ENCODE measurements at places on chromosomes 12 and 14.

GRCh38 chr12:26177283-26177682 is 18.1 kb upstream of the SSPN start:
- no peak for DNase-seq

DNA sequence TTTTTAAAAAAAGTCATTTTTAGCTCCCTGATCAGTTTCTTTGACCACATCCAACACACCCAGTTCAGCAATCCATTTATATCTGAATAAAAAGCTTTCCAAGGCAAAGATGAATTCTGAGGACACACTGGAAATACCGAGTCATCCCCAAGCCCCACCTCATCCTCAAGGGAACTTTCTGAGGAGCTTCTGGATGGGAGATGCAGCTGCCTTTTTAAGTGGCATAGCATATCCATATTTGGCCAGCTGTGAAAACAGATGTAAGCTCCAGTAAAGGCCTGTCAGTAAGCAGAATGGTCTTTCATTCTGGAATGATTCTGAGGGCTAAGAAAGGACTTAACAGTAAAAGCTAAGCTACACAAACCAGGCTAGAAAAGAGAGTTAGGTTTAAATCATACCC is 18.4 kb downstream of the ZFYVE1 start:
- DNase-seq: no peak

DNA sequence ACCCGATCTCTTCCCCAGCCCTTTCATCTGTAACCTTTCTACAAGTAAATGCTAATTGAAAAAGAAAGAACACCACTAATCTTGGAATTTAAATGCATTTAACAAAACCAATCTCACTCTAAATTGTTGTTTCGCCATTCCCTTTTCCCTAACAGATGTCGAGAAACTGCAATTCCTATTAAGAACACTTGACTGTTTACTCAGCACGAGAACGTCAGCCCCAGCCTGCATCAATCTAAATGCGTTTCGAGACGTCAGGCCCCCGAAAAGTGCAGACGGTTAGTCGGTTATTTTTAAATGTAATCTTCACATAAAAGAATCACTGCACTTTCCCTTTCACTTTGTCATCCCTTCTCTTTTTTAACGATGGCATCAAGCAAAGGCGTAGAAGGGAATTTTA is 837.6 kb downstream of the VRK1 start:
- no peak for DNase-seq

DNA sequence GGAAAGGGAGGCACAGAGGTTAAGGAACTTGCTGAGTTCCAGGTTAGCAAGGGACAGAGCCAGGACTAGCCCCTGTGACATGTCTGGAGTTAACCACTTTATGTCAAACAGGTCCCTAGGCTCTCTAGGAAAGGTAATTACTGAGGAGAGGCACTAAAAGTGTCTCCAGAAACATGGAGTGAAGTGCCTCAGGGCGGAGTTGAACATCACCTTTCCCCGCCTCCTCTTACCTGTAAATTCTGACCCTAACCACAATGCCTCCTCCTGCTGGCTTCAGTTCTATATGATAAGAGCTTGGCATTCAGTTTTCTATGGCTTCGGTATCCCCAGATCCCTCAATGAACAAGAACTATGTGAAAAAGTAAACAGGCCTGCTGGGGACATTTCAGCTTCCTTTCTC is 18.1 kb downstream of the RPH3A start:
- no peak for DNase-seq

DNA sequence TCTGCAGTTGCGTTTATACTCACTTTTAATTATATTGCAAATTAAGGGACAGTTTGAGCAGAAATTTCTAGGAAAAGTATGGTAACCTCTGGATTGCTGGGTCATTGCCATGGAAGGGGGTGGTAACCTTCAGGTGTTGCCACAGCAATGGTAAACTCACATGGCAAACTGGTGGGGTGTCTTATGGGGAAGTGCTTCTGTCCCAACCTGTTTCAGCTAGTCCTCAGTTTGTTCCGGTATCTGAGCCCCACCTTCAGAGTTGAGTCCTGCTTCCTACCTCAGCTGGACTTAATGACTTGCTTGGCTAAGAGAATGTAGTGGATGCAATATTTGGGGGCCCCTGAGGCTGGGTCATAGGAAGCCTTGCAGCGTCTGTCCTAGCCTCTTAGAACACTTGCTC is 7.3 kb upstream of the CLMN start:
- DNase-seq: no peak

GRCh38 chr14:50319293-50319692 is 7.2 kb downstream of the DMAC2L start:
- no peak for DNase-seq

DNA sequence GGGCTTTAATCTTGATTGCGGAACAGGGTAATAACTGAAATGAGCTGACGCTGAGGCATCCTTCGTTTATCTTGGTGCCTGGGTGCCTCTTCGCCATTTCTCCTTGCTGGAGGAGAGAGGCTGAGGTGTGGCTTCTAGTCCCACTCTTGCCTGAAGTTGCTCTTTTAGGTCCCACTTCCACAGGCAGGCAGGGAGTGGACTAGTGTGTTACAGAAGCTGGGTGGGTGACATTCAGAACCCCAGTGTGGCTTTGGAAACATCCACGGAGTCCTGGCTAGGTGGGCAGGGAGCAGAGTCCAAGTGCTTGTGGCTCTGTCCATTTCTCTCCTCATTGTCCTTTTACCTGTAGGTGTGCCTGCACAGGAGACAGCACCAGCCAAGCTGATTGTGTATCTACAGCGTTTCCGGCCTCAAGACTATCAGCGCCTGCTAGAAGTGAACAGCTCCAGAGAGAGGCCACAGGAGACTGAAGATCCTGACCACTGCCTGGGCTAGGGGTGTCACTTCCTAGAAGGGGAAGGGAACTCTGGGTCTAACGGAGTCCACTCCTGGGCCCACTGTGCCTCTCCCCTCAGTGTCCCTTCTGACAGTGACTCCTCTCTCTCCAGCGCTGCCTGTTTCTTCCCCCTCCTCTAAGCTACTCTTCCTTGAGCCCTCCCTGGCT is 2.4 kb downstream of the THTPA start:
- DNase-seq: no peak

- DNase-seq: no peak
Observed at GRCh38 chr12:110123919-110124268, 263 bp upstream of the IFT81 start.

DNA sequence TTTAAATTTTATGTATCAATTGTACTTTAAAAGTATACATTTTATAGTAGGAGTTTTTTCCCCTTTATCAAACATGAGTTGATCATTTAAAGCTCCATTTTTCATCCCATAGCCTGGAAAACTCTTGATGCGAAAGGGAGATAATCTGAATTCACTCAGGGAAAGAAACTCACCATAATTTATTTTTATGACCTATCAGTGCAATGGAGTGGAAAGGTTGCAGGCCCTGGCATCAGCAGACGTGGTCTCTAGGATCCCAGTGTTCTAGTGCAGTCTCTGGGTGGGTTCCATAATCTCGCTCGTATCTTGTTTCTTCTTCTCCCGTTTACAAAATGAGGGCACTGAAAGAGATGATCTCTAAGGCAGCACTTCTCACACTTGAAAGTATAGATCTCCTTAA is 85.0 kb downstream of the PTGER2 start:
- DNase-seq: no peak

GRCh38 chr14:77869340-77869739 is 69.4 kb downstream of the ADCK1 start:
- DNase-seq: no peak

DNA sequence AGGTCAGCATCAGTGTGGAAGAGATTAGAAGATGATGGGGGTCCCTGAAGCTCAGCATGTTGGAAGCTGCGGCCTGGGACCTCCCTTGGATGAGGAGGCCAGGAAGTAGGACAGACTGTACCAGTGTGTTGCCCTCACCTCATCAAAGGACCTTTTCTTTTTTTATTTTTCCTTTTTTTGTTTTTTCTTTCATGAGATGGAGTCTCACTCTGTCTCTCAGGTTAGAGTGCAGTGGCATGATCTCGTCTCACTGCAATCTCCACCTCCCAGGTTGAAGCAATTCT is 16.4 kb upstream of the FAM222A start:
- DNase-seq: no peak

DNA sequence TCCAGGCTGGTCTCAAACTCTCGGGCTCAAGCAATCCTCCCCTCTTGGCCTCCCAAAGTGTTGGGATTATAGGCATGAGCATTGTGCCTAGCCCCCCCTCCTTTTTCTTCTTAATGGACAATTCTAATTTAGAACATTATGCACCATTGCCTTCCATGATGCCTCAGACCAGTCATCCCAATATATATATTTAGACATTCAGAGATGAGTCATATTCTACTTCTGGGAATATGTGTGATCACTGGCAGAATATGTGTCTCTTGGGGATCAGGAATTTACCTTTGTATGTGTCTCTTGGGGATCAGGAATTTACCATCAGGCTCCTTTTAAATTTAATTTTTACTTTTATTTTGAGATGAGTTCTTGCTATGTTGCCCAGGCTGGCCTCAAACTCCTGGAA is 7.5 kb upstream of the CCDC177 start:
- DNase-seq: no peak

DNA sequence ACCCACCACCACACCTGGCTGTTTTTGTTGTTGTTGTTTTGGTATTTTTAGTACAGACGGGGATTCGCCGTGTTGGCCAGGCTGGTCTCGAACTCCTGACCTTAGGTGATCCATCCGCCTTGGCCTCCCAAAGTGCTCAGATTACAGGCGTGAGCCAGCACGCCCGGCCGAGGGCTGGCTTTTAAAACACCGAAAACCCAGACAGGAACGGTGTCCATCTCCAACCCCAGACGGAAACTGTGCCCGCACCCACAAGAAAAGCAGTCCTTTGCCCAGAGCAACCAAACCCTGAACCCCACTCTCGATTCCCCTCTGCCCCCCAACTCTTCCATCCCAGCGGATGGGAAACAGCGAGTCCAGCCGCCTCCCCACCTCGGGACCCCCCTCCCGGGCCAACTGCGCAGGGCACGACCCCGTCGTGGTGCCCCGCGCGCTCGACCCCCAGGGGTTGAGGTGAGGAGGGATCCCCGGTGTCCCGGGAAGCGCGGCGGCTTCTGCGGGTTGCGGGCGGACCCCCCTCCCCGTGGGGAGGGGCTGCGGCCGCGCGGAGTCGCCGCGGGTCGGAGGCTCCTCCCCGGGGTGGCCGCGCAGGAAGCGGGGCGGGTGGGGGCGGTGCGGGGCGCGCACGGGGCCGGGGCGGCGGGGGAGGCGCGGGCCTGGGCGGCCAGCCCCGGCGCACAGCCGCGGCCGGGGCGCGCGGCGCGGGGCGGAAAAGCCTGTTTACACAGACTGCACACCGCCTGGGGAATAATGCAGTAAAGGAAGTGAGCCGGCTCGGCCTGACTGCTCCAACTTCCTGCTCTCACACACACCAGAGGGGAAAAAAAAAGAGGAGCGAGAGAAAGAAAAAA is at the start of gene ELK3:
Gene ELK3 (plus strand): TSS at position 651 of the 851 bp plus-strand sequence.
- peak; percentile 42 for DNase-seq

GRCh38 chr12:77001276-77001675 is 64.1 kb downstream of the E2F7 start:
- DNase-seq: no peak

DNA sequence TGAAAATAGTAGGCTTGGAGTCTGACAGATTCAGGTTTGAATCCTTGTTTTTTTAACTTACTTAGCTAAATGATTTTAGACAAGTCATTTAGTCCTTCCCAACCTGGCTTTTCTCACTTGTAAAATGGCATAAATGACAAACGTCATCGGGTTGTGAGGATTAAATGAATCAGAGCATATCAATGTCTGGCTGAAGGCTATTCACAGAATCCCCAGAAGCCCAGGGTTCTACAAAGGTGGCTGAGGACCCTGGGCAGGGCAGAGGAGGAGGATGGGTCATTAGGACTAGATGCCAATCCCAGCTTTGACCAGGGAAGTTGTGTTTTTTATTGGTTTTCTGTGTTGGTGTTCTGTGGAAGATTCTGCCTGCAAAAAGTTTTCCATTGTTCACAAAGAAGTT is 7.6 kb upstream of the PTPRB start:
- DNase-seq: no peak
